Caudate nucleus (tissue), 63 donors: ENCODE measurements at places on chromosomes 4 and X.

DNA sequence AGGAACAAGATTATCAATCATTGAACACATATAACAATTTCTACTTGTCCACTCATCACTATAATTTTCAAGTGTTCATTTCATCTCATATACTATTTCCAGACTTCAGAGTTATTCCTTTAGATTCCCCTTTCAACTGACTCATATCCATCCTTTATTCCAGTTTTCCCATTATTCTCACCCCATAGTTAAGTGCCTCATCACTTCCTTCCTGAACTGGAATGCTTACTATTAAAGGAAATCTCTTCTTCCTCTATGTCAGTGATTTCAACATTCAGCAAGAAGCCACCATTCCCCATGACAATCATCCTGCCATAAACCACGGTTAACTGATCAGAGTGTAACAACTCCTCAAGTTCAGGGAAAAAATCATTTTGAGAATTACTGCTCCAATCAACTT, 198.9 kb downstream of the FBXO8 start:
- no peak for DNase-seq

DNA sequence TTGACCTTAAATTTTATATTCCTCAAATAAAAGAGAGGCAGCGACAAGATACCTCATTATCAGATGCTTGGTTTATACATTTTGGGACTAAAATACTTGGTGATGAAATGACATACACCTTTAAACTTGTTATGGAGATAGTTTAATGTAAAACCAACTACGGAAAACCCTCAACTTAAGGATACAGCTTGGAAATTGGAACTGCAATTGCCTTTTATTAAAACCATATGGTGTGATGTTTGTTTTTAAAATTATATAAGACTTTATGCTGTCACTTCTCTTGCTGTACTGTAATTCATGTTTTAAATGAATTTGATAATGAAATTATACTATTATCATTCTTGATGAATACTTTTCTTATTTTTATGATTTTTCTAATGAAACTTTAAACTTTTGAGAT, 25.9 kb downstream of the METTL14 start:
- no peak for DNase-seq

DNA sequence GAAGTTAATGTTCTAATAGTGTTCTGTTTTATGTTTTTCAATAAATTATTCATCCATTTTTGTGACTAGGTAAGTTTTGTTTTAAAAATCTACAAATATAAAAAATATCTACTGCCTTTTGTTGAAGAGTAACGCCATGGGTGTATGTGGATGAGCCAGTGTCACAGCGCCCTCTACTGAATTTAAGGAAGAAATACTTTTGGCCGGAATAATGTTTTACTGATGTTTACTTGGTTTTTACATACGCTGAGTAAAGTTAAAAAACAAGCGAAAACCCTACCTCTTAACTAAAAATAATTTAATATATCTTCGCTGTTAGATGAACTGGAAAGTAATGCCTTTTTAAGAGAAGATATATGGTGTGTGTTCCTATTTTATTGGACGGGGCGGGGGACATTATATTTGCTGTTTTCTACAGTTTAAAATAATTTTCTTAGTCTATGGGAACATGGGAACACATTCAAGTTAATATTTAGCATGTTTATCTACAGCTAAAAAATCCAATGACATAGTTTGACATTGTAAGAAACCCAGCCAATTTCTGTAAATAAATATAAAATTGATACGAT, 86.1 kb downstream of the CPE start:
- DNase-seq: no peak

DNA sequence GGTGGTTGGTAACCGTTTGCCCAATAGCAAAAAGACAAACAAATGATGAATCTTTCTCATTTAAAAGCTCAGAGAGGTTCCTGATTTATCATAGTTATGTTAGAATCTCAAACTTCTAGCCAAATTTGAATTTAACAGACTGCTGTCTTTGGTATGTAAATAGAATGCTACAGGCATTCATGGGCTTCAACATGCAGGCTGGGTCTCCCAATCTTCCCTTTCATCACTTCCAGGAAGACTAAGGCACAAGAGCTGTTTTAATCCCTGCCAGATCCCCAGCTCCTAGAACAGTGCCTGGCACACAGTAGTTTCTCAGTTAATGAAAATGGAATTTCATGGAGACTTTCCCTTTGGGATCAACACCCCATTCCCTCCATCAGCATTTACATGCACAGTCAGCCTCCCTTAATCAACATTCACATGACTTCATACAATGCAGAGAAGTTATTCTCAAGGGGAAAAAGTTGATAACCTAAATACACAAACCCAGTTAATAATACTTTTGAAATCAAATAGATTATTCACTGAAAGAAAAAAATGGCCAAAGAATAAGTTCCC, 107.6 kb upstream of the C1QTNF7 start:
- no peak for DNase-seq

DNA sequence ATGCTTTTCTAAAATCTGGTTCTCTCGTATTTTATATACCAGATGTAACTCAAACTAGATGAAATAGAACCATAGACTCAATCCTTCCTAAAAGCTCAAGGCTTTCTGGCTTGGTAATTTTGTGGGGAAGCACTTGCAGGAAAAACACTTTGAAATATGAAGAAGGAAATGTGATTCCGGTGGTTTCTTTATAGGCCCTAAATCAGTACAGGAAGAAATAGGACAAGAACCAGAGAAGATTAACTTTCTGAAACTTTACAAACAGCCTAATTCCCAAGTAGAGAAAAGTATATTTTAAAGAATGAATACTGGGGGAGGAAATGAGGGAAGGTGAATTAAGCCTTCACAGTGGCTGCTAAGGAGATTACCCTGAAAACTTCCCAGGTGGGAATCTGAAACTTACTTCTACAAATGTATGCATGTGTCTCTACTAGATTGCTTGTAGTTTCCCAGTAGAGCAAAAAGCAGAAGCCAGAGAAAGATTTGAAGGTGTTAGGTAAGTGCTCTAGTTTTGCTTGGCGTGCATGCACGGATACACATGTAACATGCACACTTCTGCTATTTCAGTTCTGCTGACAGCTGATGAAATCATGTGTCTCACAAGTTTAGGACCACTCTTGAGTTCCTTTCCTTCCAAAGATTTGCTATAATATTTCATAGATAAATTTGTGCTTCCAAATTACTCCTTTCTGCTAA, 92.1 kb downstream of the AFF1 start:
- DNase-seq: no peak

DNA sequence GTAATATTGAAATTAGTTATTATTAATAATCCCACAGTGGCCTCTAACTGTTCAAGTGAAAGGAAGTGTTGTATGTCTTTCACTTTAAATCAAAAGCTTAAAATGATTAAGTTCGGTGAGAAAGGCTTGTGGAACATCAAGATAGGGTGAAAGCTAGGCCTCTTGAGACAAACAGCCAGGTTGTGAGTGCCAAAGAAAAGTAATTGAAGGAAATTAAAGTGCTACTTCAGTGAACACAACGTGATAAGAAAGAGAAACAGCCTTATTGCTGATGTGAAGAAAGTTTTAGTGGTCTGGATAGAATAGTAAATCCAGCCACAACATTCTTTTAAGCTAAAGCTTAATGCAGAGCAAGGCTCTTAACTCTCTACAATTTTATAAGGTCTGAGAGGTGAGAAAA, 42.6 kb upstream of the IL13RA2 start:
- no peak for DNase-seq

DNA sequence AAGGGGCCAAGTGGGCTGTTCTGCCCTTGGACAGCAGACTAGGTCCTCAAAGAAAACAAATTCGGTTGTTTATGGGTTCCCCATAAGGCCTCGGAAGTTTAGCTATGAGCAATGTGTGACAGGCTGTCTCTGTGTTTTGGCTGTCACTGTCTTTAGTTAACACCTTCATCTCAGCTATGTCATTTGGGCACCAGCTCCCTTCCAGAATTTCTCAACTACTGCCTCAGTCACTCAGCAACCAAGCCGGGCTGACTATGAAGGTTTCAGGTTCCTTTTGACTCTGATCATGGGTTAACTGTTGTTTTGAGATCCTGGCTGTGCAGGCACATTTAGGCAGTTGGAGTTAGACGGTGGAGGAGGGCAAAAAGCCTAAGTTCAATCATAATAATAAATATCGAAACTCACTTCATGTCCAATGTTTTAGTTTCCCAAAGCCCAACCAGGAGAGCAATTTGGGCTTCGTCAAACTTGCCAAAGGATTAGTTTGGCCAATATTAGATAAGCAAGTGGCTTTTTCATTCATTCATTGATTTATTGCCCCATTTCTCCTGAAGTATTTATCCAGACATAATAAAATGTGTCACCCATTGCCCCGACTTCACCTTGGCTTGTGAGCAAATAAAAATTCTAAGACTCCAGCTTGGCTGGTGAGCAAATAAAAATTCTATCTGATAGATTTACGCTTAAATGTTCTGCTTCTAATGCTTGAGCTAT, 9.1 kb upstream of the PAGE1 start:
- no peak for DNase-seq

GRCh38 chr4:117968606-117969005, 65.7 kb upstream of the NDST3 start:
- no peak for DNase-seq

DNA sequence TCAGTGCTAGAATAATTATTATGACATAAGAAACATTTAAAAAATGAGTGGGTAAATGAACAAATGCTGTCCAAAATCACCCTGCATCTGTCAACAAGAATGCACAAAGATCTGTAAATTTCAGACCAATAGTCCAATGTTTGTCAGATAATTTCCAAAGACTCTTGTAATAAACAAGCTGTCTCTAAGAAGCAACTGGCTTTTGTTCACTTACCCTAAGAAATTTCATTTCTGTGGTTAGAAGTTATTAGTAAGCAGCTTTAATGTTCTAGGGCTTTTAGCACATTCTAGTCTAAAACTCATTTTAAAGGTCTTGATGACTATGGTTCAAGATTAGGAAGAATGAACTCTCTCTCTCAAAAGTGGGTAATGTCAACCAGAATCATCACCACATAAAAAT, 560.3 kb upstream of the SMIM31 start:
- DNase-seq: no peak

- no peak for DNase-seq
Observed at GRCh38 chr4:167775375-167775774, 317.0 kb upstream of the ANXA10 start.

GRCh38 chr4:26267087-26267486, 53.7 kb upstream of the RBPJ start:
- no peak for DNase-seq

DNA sequence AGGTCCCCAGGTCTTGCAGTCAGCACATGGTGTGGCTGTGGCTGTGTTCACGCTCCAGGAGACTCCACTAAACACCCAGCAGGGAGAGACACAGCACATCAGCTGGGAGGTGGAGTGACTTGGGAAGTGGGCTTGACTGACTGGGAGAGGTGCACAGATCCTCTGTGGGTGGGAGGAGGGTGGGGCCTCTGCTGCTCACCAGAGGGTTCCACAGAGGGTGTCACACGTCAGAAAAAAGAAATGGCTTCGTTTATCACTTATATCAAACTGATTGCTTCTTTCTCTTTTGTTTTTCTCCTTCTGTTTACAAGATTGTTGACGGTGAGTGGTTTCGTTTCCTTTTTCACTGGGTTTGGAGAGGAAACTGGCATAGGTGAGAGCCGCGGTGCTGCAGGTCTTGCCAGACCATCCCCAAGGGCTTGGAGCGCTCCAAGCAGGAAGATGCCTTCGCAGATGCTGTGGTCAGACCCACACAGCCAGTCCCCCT, 24.8 kb upstream of the FAM193A start:
- peak; percentile 58 for DNase-seq

GRCh38 chr4:140607852-140608251, 39.1 kb upstream of the UCP1 start:
- no peak for DNase-seq

GRCh38 chr4:82261084-82261483, 112.7 kb downstream of the HNRNPD start:
- DNase-seq: no peak

GRCh38 chrX:7586126-7586525, 256.8 kb upstream of the VCX start:
- DNase-seq: no peak

GRCh38 chr4:16082041-16082425, 1.8 kb downstream of the PROM1 start:
- no peak for DNase-seq

- DNase-seq: no peak
Observed at GRCh38 chr4:170423137-170423536, 333.4 kb upstream of the AADAT start.

DNA sequence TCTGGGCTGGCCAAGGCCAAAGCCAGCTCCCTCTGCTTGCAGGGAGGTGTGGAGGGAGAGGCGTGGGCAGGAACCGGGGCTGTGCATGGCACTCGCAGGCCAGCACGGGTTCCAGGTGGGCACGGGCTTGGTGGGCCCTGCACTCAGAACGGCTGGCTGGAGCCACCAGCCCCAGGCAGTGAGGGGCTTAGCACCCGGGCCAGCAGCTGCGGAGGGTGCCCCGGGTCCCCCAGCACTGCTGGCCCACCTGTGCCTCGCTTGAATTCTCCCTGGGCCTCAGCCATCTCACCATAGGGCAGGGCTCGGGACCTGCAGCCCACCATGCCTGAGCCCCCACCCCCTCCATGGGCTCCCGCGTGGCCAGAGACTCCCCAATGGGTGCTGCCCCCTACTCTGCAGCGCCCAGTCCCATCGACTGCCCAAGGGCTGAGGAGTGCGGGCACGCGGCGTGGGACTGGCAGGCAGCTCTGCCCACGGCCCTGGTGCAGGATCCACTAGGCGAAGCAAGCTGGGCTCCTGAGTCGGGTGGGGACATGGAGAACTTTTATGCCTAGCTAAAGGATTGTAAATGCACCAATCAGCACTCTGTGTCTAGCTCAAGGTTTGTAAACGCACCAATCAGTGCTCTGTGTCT, 193.9 kb downstream of the LARP7 start:
- DNase-seq: no peak

- no peak for DNase-seq
Observed at GRCh38 chr4:148116264-148116663, 325.9 kb downstream of the NR3C2 start.

DNA sequence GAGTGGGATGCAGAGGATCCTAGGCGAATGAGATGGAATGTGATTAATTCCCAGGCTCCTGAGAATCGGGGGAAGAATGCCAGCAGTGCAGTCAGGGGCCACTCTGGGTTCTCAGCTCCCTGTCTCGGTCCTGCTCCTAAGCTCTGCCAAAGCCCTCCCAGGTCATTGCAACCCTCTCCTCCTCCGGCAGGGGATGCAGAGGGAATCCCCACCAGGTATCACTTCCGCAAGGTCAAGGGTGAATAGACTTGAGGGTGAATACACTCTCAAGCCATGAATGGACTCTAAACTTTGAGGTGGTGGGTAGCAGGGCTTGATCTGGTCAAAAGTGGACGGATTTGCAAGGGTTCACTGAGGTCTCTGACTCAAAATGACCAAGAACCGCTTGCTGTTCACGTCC, 139.3 kb upstream of the MXRA5 start:
- DNase-seq: no peak

GRCh38 chr4:117771647-117772337, 262.5 kb upstream of the NDST3 start:
- DNase-seq: no peak

DNA sequence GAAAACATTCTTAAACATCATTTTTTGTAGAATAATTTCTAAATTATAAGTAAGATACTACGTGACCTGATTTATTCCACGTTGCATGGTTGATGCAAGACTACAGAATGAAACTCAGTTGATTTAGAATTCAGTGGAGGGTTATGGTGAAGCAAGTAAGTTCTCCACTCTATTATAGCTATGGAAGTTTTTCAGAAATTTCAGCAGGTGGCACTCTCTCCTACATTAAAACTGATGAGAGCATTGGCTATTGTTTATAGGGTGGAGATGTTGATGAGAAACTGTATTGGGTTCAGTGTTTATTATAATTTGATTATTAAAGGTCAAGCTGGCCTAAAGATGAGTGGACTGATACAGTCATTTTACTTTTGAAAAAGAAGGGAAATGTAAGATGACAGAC, 88.0 kb downstream of the FNIP2 start:
- DNase-seq: no peak
